ENCODE measurements at places on chromosomes 5 and 9.

DNA sequence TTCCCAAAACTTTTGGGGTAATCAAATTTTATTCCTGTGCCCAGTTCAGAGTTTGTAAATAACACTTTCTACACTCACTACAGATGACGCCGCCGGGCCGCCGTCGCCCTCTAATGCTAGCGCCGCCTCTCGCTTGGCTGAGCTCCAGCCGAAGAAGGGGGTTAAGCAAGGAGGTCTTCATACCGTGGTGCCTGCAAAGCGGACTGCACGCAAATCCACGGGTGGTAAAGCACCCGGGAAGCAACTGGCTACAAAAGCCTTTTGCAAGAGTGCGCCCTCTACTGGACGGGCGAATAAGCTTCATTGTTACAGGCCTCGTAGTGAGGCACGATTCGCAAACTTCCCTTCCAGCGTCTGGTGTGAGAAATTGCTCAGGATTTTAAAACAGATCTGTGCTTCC, 280.4 kb downstream of the MEF2C start:
- H3K4me1 ChIP-seq, result no peaks in the 10 kb centered on the region
- H3K36me3 ChIP-seq, result no peaks in the 10 kb centered on the region
- H3K4me3 ChIP-seq, result no peak overlapping the region

GRCh38 chr9:8158574-8158973, 359.0 kb upstream of the DMAC1 start:
- H3K4me1 ChIP-seq, result no peaks in the 10 kb centered on the region
- H3K36me3 ChIP-seq, result no peaks in the 10 kb centered on the region
- H3K27ac ChIP-seq, result no peak overlapping the region
- H3K4me3 ChIP-seq, result no peak overlapping the region

- DNase-seq, result no peak
- H3K36me3 ChIP-seq, result peaks cover 11% of the 10 kb centered on the region
- H3K27ac ChIP-seq, result no peak overlapping the region
- no peaks in the 10 kb centered on the region for H3K27me3 ChIP-seq
Observed at GRCh38 chr5:76579166-76579937, 43.9 kb downstream of the F2RL2 start.

- no peak overlapping the region for H3K4me3 ChIP-seq
- peaks cover 20% of the 10 kb centered on the region for H3K4me1 ChIP-seq
- no peaks in the 10 kb centered on the region for H3K36me3 ChIP-seq
- no peak overlapping the region for H3K27ac ChIP-seq
Observed at GRCh38 chr5:126414874-126415502, 8.2 kb upstream of the GRAMD2B start.

DNA sequence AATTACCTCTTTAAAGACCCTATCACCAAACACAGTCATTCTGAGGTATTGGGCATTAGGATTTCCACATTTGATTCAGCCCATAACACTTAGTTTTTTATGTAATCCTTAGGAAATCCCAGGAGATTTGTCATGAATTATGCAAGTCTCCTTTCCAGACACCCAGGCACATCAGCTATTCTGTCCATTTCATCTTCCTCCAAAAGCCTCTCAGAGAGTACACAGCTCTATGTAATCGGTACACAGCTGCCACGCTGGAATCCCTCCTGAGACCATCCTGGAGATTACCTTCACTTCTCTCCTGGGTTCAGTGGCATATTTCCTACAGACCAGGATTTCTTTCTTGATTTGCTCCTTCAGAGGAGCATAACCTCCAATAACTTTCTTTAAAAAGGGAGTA, 2309.8 kb upstream of the WWC1 start:
- H3K36me3 ChIP-seq, result no peaks in the 10 kb centered on the region
- no peak overlapping the region for H3K4me3 ChIP-seq
- H3K27me3 ChIP-seq, result no peaks in the 10 kb centered on the region
- DNase-seq, result no peak
- no peak overlapping the region for H3K27ac ChIP-seq
- H3K4me1 ChIP-seq, result no peaks in the 10 kb centered on the region

- no peak overlapping the region for H3K27ac ChIP-seq
- H3K4me1 ChIP-seq, result no peaks in the 10 kb centered on the region
- no peak for DNase-seq
- no peaks in the 10 kb centered on the region for H3K36me3 ChIP-seq
- H3K4me3 ChIP-seq, result no peak overlapping the region
- H3K27me3 ChIP-seq, result no peaks in the 10 kb centered on the region
Observed at GRCh38 chr5:68070591-68071281, 144.8 kb upstream of the PIK3R1 start.

DNA sequence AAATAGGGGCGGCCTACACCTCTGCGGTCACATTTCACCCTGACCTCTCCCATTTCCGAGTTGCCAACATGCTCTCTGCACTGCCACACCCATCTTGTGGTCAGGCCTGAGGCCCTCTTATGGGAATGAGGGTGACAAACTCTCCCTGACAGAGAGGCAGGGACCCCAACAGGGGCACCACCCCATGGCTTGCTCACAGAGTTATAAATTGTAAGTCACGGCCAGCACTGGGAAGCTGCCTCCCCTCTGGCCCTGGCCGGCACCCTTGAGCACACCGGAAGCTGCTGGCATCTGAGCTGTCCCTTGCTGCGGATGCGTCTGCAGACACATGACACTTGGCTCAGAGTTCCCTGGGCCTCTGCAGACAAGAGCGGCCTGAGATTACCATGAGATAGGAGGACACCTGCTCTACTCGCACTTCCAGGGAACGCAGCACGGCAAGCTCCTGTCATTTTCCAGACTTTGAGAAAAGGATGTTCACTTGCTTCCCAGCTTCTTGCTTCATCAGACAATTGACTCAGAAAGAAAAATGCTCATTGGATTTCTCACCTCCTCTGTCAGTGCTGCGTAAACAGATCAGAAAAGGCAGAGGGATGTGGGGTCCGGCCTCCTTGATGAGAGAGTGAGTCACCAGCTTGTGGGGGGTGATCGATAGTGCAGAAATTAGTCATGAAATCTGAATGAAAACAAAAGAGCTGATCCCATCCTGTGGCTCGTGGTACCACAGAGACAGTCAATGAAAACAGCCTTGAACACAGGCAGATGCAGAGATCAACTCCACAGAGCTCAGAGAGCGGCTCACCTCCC, 269.8 kb downstream of the SYK start:
- peak; percentile 35 for DNase-seq
- H3K4me1 ChIP-seq, result peaks cover 17% of the 10 kb centered on the region
- peak overlapping the region; percentile 68 for H3K4me3 ChIP-seq
- H3K27me3 ChIP-seq, result peaks cover 2% of the 10 kb centered on the region
- peak overlapping the region; percentile 96 for H3K27ac ChIP-seq
- H3K36me3 ChIP-seq, result peaks cover 12% of the 10 kb centered on the region

- H3K36me3 ChIP-seq, result no peaks in the 10 kb centered on the region
- DNase-seq, result no peak
- H3K4me3 ChIP-seq, result no peak overlapping the region
- no peak overlapping the region for H3K27ac ChIP-seq
- no peaks in the 10 kb centered on the region for H3K4me1 ChIP-seq
Observed at GRCh38 chr5:120146787-120147186, 317.3 kb upstream of the PRR16 start.

Data from activated T-helper 1 cell treated with anti-CD3 and anti-CD28 coated beads, Interleukin-12 subunit alpha, Interleukin-12 subunit beta, Interleukin-2, Interleukin-4 antibody, amounts not matched to agents 30 ng/mL and 10 ng/mL and 1 ng/mL, durations not matched to agents 14 hours and 24 hours and 36 hours (primary cell).